Thymus (tissue), 14 donors: ENCODE measurements at places on chromosomes 13 and 19. TPM values are rescaled to one million over a fixed set of nuclear protein-coding genes. Genes with fewer than 3 reads are reported as not detected.

The DLL3 gene
- 0.14 TPM for total RNA-seq

The FCHO1 gene
- total RNA-seq, result 16.4 TPM

DNA sequence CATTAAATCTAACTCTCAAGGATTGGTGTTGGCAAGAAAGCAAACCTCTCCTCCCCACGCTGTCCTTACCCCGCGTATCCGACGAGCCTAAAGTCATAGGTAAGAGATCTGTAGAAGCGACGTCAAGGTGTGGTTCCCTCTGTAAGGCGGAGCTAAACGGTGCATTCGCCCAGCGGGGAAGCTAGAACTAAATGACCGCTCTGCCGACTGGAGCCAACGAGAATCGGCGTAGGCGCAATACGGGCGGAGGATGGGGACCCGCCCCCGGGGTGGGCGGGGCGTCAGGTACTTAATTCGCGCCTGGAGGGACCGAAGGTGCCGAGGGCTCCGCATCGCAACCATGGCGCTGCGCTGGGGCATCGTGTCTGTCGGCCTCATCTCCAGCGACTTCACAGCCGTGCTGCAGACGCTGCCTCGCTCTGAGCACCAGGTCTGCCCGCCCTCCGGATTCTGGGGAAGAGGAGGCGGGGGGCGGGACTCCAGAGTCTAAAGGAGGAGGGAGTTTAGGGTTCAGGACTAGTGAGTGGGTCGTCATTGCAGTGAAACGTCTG lies at the start of gene DHDH:
DHDH (plus strand) TSS at position 318 of the 551 bp plus-strand sequence; CDS start at position 341, 23 bp downstream.
- peak; percentile 53 for DNase-seq

The MEDAG gene
- 0.76 TPM for total RNA-seq

DNA sequence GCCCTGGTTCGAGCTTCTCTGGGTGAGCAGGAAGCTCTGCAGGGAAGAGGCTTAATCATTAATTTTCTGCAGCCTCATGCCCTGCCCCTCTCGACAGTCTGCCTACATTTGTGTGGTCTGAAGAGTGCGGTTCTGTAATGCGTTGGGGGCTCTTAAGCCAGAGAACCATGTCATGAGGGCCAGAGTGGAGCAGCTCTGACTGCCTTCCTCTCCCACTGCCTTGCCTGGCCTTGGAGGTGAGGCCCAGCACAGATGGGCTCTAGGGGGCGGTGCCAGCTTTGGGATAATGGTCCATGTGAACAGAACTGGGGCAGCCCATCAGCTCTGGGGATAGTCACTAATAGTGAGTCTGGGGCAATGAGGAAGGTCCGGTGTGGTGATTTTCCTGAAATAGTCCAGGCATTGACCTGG lies 5.7 kb downstream of the FGF9 start:
- no peak for DNase-seq

GRCh38 chr13:39599842-39600241 lies 3.2 kb downstream of the LHFPL6 start:
- DNase-seq, result no peak

DNA sequence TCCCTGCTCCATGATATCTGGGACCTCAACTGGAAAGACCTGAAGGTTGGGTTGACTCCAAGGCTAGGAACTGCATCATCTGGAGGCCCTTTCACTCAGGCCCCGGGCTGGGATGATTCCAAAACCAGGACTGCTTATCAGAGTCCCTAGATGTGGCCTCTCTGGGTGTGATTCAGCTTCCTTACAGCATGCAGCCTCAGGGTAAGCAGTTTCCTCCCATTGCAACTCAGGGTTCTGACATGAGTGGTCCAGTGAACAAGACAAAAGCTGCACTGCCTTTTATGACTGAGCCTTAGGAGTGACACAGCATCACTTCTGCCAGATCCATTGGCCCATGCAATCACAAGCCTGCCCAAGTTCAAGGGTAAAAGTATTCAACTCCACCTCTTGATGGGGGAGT lies 502.8 kb downstream of the COG6 start:
- no peak for DNase-seq

- no peak for DNase-seq
These were observed 27.7 kb downstream of the MCF2L start for GRCh38 chr13:112996671-112997091.

The CYP4F8 gene
- 0.28 TPM for total RNA-seq

- no peak for DNase-seq
These were observed 5.0 kb downstream of the LILRB2 start for GRCh38 chr19:54275951-54276350.

DNA sequence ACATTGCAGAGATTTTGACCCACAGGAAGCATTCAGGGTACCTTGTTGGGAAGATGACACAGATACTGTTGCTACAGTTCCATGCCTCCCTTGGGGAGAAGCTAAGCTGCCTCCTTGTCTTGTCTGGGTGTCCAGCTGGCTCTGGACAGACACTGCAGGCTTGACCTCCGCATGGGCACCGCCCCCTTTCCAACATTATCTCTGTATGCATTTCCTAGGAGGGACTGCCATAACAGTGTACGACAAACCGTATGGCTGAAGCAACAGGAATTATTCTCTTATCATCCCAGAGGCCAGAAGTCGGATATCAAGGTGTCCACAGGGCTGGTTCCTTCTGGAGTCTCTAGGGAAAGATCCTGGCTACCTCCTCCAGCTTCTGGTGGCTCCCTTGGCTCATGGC lies 67.0 kb upstream of the USE1 start:
- DNase-seq, result no peak

The ZNF536 gene
- total RNA-seq, result 0.05 TPM

- no peak for DNase-seq
These were observed 988 bp upstream of the CCDC169 start for GRCh38 chr13:36298535-36299068.

DNA sequence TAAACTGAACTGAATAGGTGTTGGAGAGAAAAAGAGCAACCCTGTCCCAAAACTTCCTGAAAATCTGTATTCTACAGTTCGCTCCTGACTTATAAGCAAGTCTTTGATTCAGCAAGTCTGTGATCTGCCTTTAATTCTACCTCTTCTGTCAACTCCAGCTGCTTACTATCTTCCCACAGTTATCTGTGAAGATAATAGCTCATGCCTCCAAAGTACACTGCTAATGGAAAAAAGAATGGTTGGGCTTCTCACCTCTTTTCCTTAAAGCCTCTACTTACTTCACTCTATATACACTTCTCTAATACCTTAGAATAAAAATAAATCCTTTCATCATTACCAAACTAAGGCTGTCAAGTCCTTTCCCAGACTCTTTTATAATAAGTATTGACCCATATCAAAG lies 391.5 kb upstream of the MIR17HG start:
- no peak for DNase-seq

The C13orf46 gene
- 0.05 TPM for total RNA-seq

The CABP5 gene
- total RNA-seq, result not detected

DNA sequence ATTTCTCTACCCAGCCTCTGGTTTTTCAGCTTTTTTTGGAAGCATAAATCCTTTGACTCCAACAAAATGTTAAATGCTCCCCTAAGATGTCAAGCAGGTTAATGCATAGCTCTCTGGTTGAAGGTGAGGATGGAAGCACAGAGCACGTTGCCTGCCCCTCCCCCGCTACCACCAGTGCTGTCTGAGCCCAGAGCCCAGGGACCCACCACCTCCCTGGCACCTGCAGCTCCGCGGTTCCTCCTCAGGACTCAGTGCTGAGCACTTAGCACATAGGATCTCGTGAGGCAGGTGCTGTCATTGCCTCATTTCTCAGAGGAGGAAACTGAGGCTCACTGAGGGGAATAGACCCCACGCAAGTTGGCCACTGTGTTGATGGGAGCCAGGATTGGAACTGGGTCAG lies 48.6 kb downstream of the DPF1 start:
- DNase-seq, result no peak

GRCh38 chr19:4870025-4870700 lies 2.7 kb upstream of the PLIN3 start:
- DNase-seq, result no peak

The BRME1 gene
- total RNA-seq, result 1.5 TPM

- no peak for DNase-seq
These were observed 26.7 kb upstream of the RNF113B start for GRCh38 chr13:98203646-98204326.

DNA sequence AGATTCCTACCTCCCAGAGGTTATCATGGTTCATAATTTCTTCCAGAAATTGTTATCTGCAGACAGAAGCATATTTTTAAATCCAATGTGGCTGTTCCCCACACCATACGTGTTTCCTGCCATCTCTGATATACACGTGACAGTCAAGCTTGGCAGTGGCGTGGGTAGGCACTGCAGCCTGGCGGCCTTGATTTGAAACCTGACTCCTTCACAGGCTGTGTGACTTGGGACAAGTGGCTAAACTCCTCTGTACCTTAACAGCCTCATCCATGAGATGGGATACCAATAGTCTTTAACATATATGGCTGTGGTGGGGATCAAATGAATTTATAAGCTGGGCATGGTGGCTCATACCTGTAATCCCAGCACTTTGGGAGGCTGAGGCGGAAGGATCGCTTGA lies 33.2 kb downstream of the DPF1 start:
- DNase-seq, result no peak

GRCh38 chr13:59144700-59145099 lies 1019.0 kb downstream of the DIAPH3 start:
- no peak for DNase-seq

- DNase-seq, result no peak
These were observed 14.7 kb upstream of the DHDH start for GRCh38 chr19:48918801-48919247.

The UPK1A gene
- total RNA-seq, result not detected

DNA sequence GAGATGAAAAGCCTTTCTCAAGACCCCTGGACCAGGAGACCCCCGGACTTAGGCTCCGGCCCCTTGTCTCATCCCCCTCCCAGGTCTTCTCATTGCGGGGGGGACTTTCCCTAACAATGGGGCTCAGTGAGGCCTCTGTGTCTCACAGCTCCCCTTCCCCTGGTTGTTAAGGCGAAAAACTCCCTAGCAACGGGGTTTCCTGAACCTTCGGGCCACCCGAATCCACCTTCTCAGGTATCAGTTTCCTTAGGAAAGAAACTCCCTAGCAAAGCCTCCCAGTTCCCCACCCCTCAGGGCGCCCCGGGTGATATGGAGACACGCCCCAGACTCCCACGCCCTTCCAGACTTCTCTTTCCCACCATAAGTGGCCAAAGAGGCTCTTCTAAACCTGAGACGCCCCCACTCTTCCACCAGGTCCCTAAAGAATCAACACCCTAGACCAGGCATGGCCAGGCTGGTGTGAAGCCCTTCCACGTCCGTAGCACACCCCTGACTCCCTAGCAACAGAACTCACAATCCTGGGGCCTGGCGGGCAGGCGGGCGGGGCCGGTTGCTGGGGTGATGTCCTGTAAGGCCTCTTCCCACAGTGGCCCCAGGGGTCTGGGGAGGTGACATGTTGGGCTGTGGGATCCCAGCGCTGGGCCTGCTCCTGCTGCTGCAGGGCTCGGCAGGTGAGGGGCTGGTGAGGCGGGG lies at the start of gene TMEM190:
TMEM190 (plus strand) TSS at position 586 of the 693 bp plus-strand sequence; CDS start at position 614, 28 bp downstream.
- DNase-seq, result no peak

The CBARP gene
- total RNA-seq, result 0.09 TPM

GRCh38 chr13:112885782-112886268 lies 83.2 kb upstream of the MCF2L start:
- DNase-seq, result no peak

The TMEM150B gene
- 0.76 TPM for total RNA-seq

The KIR3DL1 gene
- total RNA-seq, result not detected

The PSG6 gene
- not detected for total RNA-seq

DNA sequence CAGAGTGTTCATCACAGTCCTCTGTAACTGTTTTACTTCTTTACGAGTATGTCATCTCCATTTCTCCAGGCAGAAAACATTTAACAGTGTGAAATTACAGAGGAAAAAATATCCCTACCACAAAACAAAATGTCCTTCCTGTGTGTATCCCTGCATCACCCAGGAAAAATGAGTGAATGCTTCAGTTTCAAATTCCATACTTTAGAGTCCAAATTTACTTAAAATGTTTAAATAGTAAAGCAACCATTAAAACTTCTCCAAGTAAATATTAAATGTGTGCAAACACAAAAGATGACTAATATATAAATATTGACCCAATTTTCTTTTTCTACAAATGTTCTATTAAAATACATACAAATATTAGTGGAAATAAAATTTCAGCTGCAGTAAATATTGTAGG lies 1016.6 kb upstream of the PCDH20 start:
- DNase-seq, result no peak

The MCEMP1 gene
- 0.28 TPM for total RNA-seq

The NBEA gene
- 4.1 TPM for total RNA-seq

The C1QTNF9B gene
- total RNA-seq, result 0.38 TPM

The COX6B2 gene
- 2.6 TPM for total RNA-seq

- DNase-seq, result no peak
These were observed 10.8 kb downstream of the GPR183 start for GRCh38 chr13:99296398-99296797.

GRCh38 chr19:58350001-58350861 lies 3.1 kb downstream of the A1BG start:
- no peak for DNase-seq

DNA sequence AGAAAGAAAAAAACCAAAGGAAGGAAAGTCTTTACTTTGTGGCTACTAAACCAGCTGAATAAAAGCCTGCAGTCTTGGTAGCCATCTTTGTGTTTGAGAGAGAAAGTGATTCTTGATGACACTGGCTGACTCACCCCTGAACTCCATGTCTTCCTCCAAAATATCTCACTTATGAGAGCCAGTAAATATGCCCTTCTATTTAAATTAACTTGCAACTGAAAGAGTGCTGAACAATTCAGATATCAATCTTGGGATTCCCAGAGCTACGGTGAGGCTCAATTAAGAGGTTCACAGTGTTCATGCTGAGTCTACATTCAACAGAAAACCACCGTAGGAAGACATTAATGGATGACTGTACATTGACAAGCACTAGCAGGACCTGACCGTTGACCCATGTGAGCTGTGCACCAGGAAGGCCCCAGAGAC lies 57.9 kb downstream of the KCTD12 start:
- no peak for DNase-seq

DNA sequence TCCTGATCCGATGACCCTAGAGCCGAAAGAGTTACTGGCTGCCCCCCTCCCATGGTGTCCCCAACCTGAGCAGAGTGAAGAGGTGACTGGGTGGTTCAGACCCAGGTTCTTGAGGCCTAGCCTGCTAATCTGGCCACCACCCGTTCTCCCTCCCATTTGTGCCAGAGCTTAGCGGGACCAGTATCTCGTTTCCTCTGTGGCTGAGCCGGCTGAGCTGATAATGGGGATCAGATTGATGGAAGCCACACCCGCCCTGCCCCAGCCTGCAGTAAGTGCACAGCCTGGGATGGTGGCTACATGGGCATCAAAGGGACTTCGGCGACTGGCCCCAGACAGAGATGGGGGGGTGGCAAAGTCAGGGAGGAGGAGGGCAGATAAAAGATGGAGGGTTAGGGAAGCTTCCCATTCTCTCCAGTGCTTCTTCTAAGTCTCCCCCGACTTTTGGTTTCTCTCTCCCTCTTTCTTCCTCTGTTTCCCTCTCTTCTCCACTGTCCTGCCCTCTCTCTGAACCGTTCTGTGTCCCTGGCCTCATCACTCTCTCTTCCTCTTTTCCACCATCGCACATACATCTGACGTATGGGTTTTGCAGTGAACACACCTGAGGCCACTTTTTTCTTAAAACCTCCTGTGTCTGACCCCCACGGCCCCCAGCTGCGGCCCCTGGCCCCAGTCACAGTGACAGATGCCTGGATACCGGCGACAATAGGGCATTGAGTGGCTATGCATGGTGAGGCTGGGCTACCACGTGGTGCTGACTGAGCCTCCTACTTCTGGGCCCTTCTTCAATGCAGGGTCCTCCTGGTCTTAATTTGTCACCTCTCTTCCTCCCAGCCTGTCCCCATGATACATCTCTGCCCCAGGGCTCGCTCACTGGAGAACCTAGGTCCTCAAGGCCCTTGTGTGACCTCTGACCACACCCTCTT lies 2.4 kb downstream of the ELAVL3 start:
- no peak for DNase-seq
